Breast epithelium (tissue), 4 donors: ENCODE measurements at places on chromosomes 1 and 21. TPM values are rescaled to one million over a fixed set of nuclear protein-coding genes. Genes with fewer than 3 reads are reported as not detected.

- no peak for DNase-seq
Observed at GRCh38 chr1:200103966-200104583, 76.6 kb downstream of the NR5A2 start.

GRCh38 chr1:236997882-236998281 lies 6.4 kb downstream of the MT1HL1 start:
- DNase-seq: no peak

DNA sequence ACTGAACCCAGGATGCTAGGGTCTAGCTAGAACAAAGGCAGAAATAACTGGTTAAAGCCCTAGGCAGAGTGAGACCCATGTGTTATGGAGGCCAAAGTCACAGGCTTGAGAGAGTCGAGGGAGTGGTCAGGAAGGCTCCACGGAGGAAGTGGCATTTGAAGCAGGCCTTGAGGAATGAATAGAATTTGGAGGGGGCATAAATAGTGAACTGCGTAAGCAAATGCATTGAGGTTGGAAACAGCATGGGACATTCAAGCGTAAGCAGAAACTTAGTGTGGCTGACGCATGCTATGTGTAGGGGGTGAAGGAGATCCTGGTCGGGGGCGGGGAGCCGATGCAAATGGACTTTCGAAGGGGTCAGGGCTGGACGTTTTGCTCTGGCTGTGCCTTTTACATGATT lies 11.5 kb downstream of the AZIN2 start:
- DNase-seq: no peak

DNA sequence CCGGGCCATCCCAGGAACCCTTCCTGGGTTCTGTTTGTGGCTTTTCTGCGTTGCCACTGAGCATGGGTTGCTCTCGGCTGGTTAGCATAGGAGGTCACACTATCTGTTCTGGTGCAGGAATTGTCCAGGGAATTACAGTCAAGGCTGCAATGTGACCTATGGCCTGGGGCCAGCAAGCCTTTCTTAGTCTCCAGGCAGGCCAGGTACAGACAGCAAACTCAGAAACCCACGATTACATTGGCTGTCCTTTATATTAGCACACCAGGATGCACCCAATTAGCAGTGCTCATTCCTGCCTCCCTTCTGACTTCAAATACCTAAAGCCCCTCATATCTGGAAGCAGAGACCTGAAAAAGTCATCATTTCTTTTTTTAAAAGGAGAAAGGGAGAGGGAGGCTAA lies 55.2 kb downstream of the CD247 start:
- no peak for DNase-seq

- no peak for DNase-seq
Observed at GRCh38 chr1:245686006-245686405, 531.2 kb downstream of the KIF26B start.

DNA sequence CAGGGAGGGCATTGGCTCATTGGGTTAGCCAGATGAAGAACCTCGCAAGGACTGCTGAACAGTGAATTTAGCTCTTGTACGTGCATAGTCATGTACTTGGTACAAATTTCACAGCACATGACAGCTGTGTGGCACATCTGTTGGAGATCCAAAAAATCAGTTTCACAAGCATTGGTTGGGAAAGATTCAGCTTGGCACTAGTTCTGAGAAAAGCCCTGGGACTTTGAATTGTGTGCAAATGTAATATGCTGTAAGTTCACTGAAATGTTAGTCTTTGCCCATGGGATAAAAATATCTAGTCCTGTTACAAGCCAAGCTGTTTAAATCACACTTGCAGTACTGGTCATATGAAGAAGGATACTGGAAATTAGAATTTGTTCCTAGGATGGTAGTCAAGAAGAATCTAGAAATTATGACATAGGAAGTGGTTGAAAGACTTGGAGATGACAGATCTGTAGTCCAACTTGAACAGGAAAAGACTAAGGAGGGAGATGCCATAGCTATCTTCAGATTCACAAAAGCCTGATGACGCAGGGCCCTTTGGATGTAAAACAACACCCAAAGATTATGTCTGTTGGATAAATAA lies 19.2 kb downstream of the LAMC2 start:
- DNase-seq: peak; percentile 41

DNA sequence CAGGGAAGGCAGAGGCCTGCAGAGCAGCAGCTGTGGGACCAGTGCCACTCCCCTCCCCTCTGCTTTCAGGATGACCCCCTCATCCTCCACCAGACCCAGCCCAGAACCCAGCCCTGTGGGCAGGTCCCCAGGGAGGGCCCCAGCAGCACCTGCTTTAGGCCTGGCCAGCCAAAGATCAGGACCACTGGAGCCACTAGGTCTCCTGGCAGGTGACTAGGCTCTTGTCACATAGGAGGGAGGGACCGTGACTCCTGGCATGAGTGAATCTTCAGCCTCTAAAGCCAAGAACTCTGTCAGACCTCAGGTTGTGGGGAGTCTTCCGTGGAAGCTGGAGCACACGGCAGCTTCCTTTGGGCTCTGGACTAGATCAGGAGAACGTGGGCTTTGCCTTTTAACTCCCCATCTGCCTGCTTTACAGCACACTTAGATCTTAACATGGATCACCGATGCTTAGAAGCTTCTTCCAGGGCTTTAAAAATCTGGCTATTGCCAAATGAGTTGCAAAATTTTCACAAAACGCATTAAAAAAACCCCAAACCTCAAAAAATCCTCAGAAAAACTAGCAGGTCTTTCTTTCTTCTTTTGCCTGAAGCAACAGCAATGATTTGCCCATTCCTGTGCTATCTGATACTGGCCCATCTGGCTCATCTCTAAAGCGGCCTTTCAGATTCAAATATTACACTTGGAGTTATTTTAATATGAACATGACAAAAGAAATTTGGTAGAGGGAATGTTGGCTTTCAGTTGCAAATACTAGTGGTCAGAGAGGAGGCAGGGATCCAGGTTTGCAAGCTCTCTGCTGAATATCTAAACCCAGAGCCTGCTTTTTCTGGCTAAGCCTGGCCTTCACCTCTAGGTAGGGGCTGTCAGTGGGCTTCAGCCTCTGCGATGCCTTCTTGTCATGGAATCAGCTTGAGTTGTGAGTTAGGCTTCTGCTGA lies 235.2 kb downstream of the SDCCAG8 start:
- no peak for DNase-seq

The DYRK3 gene
- total RNA-seq: 39.4 TPM

The GSTM1 gene
- not detected for total RNA-seq

The RAD54L gene
- 4.9 TPM for total RNA-seq

The FABP3 gene
- total RNA-seq: 7.9 TPM

The TMEM240 gene
- 3.5 TPM for total RNA-seq
